ENCODE measurements at places on chromosomes 16 and 17.

- no peak for DNase-seq
Observed at GRCh38 chr16:72083778-72084404, 9.5 kb downstream of the TXNL4B start.

DNA sequence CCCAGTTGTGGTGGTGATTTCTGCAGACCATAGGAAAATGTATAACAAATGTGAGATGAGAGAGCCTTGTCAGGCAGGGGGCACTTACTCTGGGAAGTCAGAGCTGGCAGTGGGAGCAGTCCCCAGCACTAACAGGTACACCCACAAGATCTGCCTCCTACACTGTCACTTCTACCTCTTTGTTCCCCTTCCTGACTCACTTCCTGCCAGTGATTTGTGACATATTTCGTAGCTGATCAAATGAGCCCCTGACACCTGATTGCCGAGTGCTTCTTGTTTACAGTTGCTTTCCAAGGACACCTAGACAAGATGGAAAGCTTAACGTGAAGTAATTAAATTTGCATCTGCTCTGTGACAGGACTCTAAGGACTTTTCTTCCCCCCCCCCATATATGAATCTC, 40.5 kb downstream of the FTO start:
- DNase-seq, result no peak

DNA sequence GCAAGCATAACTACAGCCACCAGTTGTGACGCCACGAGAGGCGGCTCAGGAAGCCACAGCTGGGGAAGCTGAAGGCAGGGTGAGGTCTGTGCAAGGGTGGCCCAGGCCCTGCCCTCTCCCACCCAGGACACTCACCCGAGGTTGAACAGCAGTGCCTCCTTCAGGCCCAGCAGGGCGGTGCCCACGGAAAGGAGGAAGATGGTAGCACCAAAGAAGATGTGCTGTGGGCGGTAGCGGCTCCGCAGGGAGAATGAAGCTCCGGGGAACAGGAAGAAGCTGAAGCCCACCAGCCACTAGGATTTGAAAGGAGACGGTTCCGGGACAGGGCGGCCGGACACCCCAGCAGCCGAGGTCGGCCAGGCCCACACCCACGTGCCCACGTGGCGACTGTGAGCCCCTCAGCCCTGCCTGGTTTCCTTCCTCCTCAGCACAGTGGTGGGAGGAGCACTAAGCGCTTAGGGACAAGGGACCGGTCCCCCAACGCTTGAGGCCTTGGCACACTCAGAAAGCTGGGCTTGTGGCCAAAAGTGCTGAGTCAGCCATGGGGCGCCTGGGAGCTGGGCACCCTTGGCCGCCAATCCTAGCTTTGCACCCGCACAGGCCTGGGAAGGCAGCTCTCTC, 11.0 kb downstream of the CYB561 start:
- DNase-seq, result no peak

DNA sequence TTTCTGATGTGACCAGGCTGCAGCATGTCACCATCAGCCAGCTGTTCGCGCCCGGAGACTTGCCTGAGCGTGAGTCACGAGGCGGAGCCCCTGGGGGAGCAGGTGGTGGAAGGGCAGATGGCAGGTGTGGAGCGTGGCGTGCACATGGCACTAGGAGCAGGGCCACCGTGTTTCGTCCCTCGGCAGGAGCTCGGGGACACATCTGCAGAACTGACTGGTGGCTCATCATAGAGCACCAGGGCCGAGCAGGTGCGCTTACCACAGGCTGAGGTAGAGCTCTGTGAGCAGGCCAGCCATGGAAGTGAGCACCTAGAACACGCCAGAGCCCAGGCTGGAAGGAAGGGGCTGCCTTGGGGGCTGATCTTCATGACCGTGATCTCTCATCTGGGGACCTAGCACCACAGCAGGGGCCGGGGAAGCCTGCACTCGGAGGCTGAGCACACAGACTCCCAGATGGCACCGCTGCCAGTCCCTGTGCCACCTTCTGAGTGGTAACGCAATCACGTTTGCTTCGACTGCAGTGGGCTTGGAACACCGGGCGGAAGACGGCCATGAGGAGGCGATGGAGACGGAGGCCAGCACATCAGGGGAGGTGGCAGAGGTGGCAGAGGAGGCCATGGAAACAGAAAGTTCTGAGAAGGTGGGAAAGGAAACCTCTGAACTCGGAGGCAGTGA, 61.8 kb upstream of the ENDOV start:
- no peak for DNase-seq

GRCh38 chr17:52064791-52065211, 93.7 kb downstream of the CA10 start:
- DNase-seq, result no peak

DNA sequence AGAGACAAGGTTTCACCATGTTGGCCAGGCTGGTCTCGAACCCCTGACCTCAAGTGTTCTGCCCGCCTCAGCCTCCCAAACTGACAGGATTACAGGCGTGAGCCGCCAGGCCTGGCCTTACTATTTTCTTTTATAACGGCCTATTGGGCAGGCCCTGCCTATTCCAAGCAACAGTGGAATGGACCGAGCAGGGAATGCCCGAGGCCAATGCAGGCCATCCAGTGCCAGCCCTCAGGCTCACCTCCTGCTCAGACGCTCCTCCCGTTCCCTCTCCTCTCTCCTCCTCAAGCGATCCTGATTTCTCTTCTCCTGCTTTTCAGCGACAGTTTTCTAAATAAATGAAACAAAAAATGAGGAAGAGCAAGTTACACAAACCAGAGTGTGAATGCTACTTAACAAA, 12.4 kb downstream of the HBQ1 start:
- no peak for DNase-seq

GRCh38 chr16:3149630-3150345, 15.0 kb downstream of the ZNF213 start:
- peak; percentile 76 for DNase-seq

DNA sequence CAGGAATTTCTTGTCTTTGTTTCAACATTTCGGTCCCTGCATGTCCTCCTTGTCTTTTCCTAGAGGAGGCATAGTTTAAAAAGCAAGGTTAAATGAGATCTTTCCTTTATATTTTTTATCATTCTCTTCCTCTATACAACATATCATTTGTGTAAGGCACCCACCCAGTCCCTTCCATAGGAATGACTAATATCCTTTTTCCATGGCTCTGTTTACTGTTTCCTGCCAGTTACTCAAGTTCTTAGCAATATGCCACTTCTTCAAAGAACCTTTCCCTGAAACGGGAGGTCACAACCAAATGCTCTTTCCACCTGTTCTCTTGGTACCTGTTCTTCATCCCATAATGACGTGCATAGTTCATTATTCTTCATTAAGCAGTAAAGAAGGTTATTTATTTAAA, 1237.1 kb upstream of the GOT2 start:
- no peak for DNase-seq

DNA sequence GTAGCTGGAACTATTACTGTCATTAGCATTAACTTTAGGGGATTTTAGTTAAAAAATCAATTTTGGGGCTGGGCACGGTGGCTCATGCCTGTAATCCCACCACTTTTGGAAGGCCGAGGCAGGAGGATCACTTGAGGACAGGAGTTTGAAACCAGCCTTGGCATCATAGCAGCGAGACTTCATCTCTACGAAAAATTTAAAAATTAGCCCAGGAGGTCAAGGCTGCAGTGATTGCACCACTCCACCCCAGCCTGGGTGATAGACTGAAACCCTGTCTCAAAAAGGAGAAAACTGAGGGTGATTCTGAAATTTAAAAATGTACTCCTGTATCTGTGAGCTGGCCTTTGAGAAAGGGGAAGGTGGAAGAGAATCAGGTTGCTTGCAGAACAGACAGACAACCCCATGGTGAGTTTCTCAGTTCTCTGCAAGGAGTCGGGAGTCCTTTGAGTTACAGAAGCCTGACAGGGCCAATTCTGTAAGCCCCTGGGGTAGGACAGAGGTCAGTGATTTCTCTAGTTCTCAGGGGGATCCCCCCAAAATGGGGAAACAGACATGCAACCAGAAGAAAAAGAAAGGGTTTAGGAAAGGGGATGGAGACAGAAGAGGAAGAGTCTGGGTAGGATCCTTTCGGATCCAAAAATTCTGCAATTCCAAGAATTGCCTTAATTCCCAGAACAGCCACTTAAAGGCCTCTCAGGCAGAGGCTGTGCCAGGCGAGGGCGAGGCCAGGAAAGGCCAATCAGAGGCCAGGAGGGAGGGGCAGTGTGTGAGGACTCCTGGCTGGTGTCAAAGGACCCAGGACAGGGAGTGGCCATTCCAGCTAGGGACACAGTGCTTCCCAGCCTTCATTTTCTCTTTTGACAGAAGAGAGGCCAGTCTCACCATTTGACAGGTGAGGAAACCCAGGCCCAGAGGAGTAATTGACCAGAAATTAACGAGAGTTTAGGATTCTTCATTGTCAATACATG, 6.7 kb downstream of the NUPR1 start:
- no peak for DNase-seq

- DNase-seq, result no peak
Observed at GRCh38 chr16:66287416-66287815, 79.1 kb upstream of the CDH5 start.

DNA sequence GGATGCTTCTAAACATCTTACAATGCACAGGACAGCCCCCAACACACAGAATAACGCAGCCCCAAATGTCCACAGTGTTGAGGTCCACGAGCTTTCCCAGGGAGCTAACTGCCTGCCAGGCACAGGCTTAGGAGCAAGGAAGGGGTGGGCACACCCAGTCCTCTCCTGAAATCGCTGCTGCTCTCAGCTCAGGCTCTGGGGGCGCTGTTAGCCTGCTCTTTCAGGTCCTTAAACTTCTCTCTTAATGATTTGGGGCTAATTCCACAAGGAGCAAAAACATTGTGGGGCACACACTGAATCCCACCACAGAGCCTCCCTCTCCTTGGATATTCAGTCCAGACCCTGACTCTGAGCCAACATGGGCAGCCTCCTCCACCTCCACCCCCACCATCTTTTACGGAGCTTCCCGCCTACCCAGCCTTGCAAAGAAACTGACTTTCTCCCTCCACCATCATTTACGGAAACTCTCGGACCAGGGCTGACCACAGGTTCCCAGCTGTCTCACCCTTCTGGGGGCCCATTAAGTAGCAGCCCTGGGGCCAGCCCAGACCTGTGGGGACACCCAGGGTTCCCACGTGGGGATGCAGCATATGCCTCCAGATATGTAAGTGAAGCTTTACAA, 1.1 kb downstream of the CD300H start:
- peak; percentile 74 for DNase-seq

- no peak for DNase-seq
Observed at GRCh38 chr16:27768651-27769272, 218.8 kb downstream of the KATNIP start.

DNA sequence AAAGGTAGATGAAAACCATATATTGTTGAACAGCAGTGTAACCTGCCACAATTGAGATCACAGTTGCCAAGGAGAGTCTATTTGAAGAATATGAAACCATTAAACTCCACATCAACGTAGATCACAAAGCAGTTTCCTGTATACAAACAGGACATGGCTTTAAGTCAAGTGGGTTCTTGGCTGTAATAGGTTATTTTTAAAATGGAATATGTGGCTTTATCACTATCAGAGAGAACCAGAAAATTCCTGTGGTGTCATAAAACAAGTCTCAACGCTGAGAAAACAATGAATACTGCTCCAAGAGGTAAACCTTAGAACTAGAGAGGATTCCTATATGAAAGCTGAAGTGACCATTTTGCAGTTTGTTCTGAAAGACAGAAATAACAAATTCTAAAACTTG, 999.7 kb downstream of the CDH11 start:
- no peak for DNase-seq

- DNase-seq, result no peak
Observed at GRCh38 chr17:81684442-81684911, 666 bp downstream of the HGS start.

DNA sequence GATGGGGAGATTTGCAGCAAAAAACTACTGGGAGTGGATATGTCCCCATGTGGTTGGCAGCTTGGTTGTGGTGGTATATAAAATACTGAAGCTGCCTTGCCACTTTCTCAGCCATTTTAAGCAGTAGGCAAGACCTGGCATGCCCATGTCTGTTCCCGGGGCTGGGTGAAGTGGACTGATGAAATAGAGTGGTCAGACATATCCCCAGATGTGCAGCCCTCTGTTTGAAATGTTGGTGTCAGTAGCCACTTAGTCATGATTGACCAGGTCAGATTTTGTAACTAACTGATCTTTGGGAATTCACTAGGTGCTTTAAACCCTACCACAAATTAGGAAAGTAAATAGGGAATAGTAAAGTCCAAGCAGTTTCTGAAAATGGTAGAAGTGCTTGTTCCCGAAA, 151.6 kb downstream of the PHKB start:
- no peak for DNase-seq

GRCh38 chr16:89798832-89799370, 17.5 kb downstream of the FANCA start:
- DNase-seq, result no peak

Data from WERI-Rb-1 (cell line).